ENCODE measurements at places on chromosomes 5 and 9.

DNA sequence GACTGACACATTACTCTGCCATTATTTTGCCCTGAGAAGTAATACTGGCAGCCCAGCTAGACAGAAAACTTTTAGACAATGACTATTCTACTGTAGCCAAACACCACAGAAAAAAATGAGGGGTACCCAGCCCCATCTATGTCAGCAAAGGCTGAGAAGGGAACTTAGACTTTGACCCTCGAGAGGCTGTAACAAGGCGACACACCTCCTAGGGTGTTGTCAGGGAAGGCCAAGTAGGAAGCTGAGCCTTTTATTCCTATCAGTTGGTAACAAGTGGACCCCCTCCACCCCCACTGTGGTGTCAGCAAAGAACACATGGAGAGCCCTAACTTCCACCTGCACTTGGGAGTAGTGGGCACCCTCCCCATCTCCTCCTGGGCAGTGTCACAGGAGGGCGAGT, 55.6 kb downstream of the SPTLC1 start:
- no peak for DNase-seq

GRCh38 chr5:34743878-34744277, 87.8 kb downstream of the RAI14 start:
- DNase-seq = no peak

DNA sequence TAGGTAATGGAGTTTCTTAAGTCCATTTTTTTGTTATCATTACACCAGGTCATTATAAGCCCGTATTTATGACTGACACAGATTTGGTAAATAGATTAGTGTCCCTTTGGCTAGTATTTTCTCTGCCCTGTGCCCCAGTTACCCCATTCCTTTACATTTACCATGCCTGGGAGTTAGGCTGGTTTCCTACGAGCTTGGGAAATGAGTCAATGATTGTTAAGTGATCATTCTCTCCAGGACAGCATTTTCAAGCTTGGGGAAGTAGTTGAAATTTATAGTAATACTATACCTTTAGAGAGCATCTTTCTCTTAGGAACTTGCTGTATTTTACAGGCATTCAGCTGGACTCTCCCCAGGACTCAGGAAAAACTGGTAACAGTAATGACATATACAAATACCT, 573.1 kb downstream of the TLE4 start:
- DNase-seq = no peak

DNA sequence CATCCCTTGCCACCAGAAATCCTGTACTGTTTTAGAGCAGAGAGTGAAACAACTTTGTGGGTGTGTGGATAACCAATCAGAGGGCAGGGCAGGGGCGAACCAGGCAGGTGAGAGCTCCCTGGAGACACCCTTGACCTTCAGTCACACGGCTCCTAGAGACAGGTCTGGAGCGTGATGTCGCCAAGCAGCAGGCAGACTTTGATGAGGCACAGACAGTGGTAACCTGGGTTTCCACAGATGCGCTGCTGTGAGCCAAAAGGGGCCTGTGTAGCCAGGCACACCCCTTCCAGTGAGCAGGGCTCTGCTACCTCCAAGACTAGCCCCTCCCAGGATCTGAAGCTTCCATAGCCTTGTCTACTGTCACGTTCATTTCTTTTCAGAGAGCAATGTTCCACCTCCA, 317.8 kb upstream of the ADCY2 start:
- DNase-seq = no peak

DNA sequence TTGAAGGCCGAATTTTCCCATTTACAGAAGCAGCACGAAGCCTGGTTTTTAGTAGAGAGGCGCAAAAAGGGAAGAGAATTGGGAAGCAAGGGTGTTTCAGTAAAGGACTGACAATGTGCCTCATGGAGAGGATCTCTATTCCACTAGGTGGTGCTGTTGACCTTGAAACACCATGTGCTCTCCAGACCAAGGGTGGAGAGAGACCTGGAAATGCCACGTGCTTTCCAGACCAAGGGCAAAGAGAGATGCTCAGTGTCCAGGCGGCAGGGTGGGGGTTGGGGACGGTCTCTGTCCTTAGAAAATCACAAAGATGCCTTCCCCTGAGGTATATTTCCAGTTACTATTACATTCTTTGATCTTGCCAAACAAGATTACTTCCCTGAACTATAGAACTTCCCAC, 425.3 kb downstream of the CSNK1G3 start:
- DNase-seq = peak; percentile 4

DNA sequence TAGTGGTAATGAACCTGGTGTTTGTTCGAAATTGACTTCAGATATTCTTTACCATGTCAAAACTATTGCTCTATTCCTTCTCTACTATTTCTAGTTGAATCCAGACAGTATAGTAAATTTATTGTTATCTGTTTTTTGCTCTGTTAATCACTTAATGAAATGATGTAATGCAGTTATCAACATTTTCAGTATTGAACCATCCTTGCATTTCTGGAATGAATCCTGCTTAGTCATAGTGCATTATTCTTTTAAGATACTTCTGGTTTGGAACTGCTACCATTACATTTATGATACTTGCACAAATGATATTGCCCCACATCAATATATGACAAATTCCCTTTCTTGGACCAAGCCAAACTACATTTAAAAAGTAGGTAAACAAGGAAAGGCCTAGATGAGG, 554.0 kb upstream of the KLF4 start:
- no peak for DNase-seq
